ENCODE measurements at places on chromosomes 5 and 9.

DNA sequence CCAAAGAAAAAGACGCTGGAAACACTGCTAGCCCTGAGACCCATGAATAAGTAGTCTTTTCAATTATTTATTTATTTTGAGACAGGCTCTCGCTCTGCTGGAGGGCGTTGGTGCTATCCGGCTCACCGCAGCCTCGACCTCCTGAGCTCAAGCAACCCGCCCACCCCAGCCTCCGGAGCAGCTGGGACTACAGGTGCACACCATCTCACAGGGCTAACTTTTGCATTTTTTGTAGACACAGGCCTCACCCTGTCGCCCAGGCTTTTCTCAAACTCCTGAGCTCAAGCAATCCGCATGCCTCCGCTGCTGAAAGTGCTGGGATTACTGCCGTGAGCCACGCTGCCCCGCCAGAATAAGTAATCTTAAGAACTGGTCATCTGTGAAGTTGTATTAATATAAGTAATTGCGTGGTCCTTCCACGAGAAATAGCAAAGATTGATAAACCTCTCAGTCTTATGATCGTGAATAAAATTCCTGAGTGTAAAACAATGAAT is 1.6 kb downstream of the ANXA2R start:
- no peak for DNase-seq

GRCh38 chr9:118094387-118094786 is 390.2 kb downstream of the TLR4 start:
- no peak for DNase-seq

GRCh38 chr9:131266266-131267229 is 9.8 kb downstream of the FAM78A start:
- no peak for DNase-seq

DNA sequence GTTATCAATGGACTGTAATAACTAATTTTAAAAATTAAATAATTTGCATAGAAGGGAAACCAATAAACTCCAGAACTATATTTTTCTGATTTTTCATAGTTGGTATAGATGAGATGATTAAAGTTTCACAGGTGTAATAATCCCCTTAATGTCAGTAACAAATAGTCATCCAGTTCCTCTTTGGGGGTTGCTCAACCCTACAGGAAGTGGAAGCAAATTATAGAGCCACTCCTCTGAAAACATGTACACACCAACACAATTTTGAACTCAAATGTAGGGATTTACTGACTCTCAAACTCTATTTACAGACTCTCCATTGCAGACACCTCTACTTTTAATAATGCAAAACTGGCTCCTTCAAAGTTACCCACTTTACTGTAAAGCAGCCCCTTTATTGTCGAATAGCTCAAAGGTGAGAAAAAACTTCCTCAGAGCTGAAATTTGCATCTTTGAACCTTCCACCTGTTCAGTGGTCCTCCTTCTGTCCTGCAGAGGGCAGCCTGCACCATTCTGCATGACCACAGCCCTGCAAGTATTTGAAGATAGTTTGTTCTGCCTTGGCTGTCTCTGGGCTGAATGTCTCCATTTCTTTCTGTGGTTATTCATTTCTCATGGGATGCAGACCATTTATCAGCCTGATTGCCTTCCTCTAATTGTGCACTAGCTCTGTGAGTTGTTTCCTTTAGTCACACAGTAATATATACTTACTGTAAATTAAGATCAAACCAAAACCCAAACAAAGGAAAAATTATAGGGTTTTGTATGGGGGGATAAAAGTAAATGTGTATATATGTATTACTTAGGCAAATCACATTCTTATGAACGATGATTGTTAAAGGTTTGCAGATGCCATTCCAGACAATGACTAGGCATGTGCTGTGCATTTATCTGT is 383.2 kb upstream of the SGCD start:
- no peak for DNase-seq

GRCh38 chr9:38355517-38356120 is 36.9 kb upstream of the ALDH1B1 start:
- no peak for DNase-seq

- no peak for DNase-seq
These were observed 162.2 kb downstream of the HSD17B3 start for GRCh38 chr9:96139592-96140295.

GRCh38 chr5:95822043-95822541 is 434 bp downstream of the GLRX start:
- DNase-seq, result no peak

DNA sequence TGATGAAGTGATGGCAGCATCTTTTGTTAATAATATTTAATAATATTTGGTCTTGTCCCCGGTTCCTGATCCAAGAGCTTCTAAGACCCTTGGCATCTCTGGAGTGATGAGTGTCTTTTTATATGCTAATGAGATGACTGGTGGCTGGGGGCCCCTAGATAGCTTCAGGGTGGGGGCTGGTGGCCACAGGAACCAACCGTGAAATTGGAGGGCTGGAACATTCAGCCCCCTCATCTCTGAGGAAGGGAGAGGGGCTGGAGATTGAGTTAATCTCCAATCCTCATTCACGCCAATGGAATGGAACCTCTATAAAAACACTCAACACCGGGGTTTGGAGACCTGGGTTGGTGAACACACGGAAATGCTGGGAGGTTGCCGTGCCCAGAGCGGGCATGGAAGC is 78.2 kb upstream of the RAPGEF1 start:
- no peak for DNase-seq

- DNase-seq, result no peak
These were observed 1.9 kb downstream of the LRRC19 start for GRCh38 chr9:27003426-27004077.

DNA sequence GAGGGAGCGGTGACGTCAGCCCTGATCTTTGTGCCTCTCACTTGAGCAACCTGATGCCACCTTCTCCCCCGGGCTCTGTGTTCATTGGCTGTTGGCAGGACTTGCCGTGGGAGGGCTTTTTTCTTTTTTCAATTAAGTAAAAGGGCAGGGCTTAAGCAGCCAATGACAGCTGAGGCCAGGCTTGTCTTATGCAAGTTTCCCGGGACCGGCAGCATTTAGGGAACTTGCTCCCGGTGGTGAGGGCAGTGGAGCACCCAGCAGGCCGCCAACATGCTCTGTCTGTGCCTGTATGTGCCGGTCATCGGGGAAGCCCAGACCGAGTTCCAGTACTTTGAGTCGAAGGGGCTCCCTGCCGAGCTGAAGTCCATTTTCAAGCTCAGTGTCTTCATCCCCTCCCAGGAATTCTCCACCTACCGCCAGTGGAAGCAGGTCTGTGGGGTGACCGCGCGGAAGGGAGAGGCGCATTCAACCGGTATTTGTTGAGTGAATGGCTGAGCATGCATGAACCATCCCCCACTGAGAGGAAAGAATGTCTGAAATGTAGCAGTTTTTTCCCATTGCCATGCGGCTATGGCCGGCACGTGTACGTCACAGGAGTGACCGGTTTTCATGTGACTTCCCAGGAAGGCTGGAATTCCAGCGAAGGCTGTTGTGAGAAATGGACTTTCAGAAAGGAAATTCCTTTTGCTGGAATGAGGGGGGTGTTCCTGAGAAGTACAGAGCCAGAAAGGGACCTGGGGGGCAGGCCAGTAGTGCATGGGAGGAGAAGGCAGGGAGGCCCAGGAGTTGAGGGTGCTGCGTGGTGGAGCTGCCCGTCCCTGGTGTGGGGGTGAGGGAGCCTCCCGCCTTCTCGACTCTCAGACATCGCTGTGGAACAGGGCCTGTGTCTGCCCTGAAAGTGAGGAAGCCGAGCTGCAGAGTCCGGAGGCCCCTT is 29.0 kb downstream of the PTGES2 start:
- no peak for DNase-seq

- no peak for DNase-seq
These were observed 265.8 kb downstream of the SLF1 start for GRCh38 chr5:94884311-94884710.

DNA sequence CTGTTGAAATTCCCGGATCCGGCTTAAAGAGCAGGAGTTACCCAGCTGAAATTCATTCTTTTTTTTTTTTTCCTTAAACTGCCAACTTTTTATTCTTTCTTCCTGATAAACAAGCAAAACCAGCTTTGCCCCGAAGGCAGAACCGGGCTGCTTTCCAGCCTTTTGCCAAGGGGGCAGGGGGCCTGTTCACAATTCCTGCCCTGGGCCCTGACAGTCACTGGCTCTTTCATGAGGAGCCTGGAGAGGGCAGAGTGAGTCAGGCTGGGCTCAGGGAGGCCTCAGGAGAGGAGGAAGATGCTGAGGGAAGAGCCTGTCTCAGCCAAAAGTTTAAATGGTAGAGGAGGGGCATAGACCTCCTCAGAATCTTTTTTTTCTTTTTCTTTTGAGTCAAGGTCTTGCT is 4.8 kb downstream of the GLIPR2 start:
- no peak for DNase-seq

DNA sequence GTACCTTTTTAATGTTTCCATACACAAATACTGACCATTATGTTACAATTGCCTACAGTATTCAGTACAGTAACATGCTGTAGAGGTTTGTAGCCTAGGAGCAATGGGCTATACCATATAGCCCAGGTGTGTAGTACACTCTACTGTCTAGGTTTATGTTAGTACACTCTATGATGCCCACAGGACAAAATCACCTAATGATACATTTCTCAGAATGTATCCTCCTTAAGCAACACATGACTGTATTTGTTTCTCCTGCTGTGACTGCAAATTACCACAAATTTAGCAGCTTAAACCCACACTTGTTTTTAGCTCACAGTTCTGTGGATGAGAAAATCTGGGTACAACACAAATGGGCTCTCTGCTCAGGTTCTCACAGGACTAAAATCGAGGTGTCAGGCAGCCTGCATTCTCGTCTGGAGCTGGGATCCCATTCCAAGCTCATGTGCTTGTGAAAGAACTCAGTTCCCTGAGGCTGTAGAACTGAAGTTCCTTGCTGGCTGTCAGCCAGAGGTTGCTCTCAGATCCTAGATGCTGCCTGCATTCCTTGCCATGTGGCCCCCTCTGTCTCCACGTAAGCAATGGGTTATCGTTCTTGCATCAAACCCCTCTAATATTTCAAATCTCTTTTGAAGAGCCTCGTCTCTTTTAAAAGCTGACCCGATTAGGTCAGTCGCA is 38.6 kb upstream of the PIK3R1 start:
- DNase-seq, result no peak

DNA sequence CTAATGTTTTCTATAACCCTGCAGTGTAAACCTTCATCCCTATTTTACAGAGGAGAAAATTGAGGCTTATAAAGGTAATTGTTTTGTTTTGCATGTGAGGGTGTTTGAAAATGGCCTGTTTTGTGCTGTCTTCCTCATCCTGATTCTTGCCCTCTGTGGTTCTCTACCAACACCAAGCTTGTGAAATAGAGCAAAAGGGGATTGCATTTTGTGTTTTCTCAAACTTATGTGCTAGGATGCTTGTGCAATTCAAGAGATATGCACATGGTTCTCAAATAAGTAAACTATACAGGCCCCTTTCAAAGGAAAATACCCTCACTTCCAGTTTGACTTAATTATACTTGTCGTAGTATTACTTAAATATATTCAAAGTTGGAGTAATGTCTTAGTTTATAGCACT is 17.2 kb downstream of the PAM start:
- DNase-seq, result no peak

- DNase-seq, result no peak
These were observed 1.3 kb upstream of the PLPPR1 start for GRCh38 chr9:101027236-101027635.

GRCh38 chr9:99173570-99174504 is 47.9 kb downstream of the ALG2 start:
- DNase-seq, result no peak

- no peak for DNase-seq
These were observed 106.1 kb downstream of the PCSK1 start for GRCh38 chr5:96326902-96327301.

DNA sequence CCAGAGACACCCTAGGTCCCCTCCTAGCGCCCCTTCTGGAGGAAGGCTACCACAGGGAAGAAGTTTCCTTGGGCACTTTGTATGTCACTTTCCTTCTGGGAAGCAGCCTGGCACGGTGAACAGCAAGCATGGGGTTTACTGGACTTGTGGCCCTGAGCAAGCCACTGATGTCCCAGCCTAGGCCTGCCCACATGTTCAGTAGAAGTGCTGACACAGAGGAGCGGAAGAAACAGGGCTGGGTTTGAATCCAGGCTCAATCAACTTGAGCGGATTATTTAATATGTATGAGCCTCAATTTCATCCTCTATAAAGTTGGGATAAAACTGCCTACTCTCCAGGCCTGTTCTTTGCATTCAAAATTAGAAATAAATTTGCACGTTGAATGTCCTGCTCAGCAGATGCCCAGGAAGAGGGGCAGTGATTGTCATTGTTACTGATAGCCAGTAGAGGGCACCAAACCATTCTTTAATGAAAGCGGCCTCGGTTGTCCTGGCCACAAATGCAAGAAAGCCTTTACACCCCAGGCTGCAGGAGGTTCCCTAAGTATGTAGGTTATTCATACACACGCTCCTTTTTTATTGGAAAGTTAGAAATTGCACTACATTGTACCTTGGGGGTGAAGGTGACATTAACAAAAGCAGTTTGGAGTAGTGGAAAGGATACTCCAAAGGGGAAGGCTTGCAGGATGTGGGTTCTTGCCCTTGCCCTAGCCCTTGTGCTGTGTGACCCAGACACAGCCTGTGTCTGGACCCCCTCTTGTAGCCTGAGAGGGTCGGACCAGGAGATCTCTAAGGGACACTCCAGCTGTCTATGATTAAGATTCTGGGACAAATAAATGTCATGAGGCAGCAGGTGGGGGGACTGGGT is 13.4 kb upstream of the XPA start:
- DNase-seq, result no peak

DNA sequence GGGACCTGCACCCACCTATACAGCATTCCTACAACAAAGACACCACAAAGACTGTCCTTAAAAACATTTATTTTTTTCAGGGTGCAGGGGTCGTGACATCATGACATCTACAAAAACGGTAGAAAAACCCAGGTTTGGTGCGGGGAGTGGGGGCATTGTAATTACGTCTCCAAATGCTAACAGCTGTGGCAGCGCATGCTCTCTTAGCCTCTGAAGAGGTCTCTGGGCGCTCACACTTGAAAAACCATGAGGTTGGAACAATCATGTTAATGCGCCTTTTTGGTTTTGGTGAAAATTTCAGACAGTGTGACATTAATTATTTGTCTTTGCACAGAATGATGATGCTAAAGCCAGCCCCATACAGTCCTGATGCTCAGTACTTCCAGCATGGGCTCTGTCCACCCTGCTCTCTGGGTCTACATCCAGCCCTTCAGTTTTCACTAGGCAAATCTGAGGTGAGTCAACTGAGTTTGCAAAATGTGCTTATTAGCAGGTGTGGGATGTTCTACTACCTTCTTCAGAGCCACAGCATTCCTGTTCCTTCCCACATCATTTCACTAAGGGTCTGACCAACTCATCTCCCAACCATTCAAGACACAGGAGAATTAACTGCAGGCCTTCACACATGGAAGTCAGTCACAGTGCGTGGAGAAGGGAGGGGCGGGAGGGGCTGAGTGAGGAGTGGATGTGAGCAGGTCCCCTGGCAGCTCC is 14.1 kb downstream of the ALDH1B1 start:
- no peak for DNase-seq

GRCh38 chr5:66324357-66324756 is 180.3 kb downstream of the SREK1 start:
- DNase-seq, result no peak
